ENCODE measurements at places on chromosomes 5 and 9. TPM values are rescaled to one million over a fixed set of nuclear protein-coding genes. Genes with fewer than 3 reads are reported as not detected.
A peak's percentile ranks its signal among the peaks of the same experiment; 100 is the strongest.

NCS1 gene
- 5.4 TPM for total RNA-seq

STKLD1 gene
- total RNA-seq: 0.33 TPM

TNFSF15 gene
- total RNA-seq: 1.5 TPM

NPR3 gene
- total RNA-seq: not detected

TYRP1 gene
- total RNA-seq: not detected

DNA sequence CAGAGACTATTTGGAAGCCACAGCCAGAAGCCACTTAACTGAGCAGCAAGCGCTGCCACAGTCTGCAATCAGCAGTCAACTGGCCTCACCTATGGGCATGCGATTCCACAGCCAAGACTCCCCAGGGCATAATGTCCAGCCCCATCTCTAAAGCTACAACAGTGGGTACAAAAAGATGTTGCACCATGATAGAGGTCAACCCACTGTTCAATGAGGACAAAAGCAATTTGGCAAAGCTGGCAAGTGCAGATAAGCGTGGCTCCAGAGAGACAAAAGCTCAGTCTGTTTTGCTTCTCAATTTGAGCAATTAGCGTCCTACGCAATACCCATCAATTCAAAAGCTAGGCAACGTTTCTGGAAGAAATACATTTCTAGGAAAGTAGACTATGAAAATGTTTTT is 3.2 kb downstream of the TAS2R1 start:
- DNase-seq: no peak

DNA sequence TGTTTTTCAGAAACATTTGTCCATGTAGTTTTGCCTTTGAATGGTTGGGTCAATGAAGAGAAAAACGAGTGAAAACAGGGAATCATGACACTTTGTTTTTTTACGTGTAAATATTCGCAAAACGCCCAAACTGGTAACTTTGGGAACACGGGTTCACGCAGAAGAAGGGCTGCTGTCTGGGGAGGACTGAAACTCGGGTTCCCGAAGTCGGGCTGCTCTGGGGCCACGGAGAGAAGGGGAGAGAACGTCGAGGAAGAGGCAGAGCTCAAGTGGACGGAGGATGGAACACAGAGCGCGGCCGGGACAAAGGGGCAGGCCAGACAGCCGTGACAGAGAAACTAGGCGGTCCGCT is 478 bp upstream of the SETD9 start:
- DNase-seq: no peak

DNA sequence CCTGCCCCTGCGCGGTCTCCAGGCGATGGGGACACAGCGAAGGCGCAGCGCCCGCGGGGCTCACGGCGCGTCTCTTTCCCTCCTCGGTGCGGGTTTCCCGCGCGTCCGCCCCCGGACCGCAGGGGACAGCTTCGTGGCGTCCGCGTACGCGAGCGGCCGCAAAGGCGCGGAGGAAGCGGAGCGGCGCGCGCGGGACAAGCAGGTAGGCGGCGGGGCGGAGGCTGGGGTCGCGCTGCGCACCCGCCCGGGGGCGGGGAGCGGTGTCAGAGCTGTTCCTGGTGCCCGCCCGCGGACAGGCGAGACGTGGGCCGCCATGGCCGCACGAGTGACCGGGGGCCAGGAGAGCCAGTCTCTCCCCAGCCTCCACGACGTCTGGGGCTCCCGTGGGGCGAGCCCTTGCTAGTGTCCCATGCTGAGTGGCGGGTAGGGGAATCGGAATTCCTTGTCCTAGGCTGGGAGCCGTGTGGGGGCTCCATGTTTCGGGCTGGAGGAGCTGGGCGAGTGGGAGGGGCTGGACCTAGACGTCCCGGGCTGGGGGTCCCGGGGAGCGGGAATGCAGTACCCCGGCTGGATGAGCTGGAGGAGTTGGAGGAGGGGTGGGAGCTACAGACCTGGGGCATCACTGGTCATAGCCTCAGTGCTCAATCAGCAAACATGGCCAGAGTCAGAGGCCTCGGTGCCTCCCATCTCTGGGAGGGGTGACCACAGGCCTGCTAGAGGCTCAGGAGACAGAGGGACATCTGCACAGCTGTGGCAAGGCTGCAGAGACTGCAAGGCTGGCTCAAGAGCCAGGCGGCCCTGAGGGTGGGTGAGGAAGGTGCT is 968 bp downstream of the NKD2 start:
- peak; percentile 66 for DNase-seq

DNA sequence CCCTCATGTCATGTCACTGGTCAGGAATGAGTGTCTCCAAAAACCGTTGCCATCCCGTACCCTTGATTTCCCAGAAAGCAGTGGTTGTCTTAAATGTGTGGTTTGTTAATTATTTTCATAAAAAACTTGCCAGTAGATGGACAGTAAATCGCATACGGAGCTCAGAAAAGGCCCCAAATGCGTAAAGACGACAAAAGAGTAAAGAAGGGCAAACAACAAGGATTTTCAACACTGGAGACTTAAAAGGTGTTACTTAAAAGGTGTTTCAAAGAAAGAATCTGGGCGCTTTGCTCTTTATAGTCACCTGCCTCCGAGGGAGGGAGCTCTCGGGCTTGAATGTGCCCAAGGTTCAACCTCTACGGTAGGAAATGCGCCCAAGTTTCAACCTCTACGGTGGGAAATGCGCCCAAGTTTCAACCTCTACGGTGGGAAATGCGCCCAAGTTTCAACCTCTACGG is 734 bp downstream of the KIF27 start:
- no peak for DNase-seq

DNA sequence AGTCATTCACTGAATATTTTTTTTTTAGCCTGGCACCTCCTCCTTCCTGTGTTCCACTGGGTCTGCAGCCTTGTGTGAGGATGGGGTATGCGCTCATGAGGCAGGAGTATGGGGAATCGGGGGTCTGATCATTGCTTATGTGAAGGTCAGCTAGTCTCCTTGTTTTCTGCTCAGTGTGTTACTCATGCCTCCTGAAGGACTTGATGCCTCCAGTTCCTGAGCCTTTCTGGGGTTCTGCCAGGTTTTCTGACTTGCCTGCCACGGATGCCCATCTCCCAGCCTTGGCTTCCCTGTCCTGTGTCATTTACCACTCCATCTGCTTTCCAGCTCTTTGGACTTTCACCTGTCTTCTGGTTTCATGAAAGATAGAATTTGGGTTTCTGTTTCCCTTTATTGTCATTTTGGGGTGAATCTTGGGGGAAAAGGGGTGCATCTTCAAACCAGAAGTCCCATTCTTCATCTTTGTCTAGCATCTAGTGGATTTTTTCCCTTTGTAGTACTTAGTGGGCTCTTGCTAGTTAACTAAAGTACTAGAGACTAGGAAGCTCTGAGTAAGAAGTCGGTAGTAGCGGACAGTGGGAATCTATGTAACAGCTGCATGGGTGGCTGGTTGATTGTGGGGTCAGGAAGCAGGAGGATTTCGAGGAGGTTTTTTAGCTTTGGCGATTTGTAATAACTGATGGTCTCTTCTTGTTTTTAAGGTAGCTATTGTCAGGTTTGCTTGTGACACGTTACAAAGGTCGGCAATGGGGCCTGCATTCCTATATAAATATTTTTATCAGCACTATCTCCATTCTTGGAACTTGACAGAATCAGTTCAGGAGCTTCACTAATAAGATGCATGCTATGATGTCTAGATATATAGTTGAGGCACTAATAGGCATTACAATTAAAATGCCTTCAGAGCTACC is 8.2 kb downstream of the OTULIN start:
- no peak for DNase-seq

GRCh38 chr5:149360272-149360671 is 2.4 kb downstream of the PCYOX1L start:
- DNase-seq: no peak

GRCh38 chr5:39197556-39197955 is 21.8 kb downstream of the FYB1 start:
- peak; percentile 82 for DNase-seq

DNA sequence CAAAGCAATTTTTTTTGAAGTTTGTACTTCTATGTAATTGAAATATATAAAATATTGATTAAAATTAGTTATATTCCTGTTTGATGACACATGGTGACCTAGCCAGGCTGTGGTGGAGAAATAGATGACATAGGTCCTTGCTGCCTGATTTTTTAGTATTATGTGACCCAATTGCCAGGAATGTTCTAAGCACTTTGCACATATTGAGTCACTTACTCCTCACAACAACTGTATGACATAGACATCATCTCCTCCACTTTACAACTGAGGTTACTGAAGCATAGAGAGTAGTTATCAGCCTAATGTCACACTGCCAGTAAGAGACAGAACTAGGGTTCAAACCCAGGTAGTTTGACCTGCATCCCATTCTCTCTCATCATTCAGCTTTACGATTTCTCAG is 26.2 kb upstream of the SNX18 start:
- DNase-seq: no peak

Measured in activated CD4-positive, alpha-beta T cell treated with anti-CD3 and anti-CD28 coated beads, Interleukin-2, amount 10 ng/mL, durations not matched to agents 24 days and 14 days (primary cell).